Hematopoietic multipotent progenitor cell treated with erythropoietin and hydrocortisone succinate and interleukin-3 and kit ligand, for 8 days (in vitro differentiated cells): ENCODE measurements at places on chromosomes 4 and X.
A peak's percentile ranks its signal among the peaks of the same experiment; 100 is the strongest.

DNA sequence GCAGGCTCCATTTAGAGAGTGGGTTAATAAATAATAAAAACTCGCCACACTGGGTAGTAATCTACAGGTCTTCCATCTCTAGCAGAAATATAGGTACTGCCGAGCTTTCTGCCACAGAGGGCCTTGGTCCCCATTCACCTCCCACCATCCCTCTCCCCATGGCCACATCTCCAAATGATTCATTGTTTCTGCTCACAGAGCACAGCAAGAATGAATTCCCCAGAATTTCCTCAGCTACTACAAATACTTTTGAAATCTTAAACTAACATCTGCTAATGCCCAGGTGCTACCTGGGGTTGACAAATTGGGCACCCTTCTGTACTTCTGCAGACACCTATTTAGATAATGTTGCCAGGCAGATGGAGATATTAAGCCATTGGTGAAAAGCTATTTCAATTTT lies 5.1 kb downstream of the PHEX start:
- no peak for DNase-seq

GRCh38 chr4:76615999-76616398 lies 181.0 kb downstream of the SHROOM3 start:
- no peak for DNase-seq

GRCh38 chr4:83267121-83267829 lies 17.3 kb downstream of the COQ2 start:
- no peak for DNase-seq

DNA sequence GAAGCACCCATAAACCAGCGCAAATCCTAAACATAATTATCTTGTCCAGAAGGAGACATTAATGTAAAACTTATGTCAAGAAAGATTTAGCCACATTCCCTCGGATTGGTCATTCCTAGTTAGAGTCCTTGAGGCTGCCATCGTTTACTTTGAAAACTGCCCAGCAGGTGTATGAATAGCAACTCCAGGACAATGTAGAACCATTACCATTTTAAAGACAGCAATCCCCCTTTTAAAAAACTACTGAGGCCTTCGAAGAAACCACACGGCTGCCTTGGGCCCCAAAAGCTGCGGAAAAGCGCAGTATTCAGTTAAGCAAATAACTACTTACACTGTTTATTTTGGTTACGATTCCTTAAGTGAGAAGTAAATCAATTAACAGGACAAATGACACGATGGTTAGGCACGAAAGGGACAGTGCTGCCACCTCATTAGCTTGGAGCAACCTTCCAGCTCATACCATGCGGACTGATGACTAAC lies 822 bp upstream of the SGMS2 start:
- no peak for DNase-seq

DNA sequence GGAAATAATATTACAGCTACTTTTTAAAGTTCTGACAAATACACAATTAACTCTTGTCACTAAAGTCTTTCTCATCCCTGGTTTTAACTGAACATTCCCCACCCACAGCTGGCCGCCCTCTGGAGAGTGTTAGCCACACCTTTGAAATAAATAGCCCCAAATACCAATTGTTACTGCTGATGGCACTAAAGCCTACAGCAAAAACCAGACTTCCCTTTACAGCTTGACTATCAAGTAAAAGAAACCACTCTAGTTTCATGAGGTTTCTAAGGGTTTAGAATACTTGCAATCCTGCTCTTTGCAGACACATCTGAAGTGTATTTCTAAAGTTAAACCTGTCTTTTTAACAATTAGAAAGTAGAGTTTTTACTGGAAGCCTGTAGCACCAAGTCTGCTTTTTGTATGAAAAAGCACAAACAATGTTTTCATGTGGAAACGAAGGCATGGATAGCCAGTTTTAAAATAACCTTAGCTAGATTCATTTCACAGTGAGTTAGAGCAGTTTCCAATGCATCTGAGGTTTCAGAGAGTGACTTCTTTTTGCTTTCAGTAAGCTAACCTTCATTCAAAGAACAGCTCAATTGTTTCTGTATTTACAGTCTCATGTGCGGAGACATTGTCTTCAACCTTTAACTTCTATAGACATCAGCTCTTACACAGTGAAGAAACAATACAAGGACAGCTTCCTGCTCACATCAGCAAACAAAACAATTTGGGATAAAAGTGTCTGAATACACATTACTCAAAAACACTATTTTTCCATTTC lies 164.8 kb upstream of the VEGFC start:
- DNase-seq = no peak

- DNase-seq = no peak
These were observed 185.6 kb downstream of the IQCM start for GRCh38 chr4:149630064-149630463.

GRCh38 chrX:118495061-118495921 lies at the start of gene DOCK11:
TSS of gene DOCK11 (plus strand) at chrX:118495815. CDS start at chrX:118495972, 157 bp downstream.
- DNase-seq = peak; percentile 88

- peak; percentile 44 for DNase-seq
These were observed 33.1 kb downstream of the GAB3 start for GRCh38 chrX:154717824-154718223.

DNA sequence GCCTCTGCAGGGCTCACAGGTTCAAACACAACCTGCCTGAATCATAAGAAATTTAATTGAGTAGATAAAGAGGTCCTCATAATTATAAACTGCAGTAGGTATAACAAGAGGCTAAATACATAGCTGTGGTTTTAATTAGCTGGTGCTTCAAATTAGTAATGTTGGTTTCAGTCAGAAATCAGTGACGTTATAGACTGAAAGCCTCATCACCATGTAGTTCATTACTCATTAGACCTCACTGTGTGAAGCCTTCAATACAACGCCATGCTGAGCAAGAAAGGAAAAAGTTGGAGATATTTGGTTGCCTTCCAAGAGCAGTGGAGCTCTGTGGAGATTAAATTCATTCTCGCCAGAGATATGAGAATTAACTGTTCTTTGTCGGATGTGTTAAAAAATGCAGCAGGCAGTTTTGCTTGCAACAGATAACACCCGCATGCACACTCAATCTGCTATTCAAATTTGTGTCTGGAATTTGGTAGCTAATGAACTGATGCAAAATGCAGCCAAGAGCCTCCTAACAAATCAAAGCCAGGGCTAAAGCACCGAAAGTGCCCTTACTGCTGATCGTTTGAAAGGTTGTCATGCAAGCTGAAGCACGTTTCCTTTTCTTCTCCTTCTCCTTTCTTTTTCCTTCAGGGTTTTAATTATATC lies 148.9 kb downstream of the AFF2 start:
- no peak for DNase-seq

DNA sequence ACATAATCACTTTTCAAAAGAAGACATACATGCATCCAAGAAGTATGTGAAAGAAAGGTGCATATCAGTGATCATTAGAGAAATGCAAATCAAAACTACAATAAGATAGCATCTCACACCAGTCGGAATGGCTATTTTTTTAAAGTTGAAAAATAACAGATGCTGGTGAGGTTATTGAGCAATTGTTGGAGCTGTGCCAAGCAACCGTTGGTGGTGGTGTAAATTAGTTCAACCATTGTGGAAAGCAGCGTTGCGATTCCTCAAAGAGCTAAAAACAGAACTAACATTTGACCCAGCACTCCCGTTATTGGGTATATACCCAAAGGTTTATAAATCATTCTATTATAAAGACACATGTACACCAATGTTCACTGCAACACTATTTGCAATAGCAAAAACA lies 14.2 kb downstream of the COX7B2 start:
- DNase-seq = no peak

GRCh38 chrX:38305971-38306370 lies 21.3 kb downstream of the RPGR start:
- DNase-seq = no peak

DNA sequence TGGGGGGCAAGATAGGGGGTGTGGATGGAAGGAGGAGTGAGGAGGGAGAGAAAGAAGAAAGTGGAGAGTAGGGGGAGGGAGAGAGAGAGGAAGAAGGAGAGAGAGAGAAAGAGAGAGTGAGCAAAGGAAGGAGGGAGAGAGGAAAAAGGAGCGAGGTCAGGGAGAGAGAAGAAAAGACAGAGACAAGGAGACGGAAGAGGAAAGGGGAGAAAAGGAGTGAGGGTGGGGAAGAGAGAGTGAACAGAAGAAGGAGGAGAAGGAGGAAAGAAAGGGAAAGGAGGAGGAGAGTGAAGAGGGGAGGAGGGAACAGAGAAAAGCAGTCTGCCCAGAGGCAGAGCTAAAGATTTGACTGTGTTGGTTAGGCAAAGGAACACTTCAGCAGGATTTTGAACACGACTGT lies 181.6 kb downstream of the MID1IP1 start:
- no peak for DNase-seq

DNA sequence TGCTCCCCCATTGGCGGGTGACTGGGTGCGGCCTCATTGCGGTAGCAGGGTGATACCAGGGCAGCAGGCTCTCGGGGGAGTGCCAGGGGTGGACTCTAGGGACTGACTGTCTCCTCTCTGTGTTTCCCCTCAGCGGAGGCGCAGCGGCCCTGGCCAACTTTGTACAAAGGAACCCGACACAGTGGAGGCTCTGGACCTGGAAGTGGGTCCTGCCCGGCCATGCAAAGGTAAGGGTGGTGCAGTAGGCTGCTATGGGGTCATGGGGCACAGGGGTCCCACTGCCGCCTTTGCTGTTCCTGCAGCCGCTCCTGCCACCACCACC lies 16.3 kb downstream of the SULT1B1 start:
- DNase-seq = no peak

DNA sequence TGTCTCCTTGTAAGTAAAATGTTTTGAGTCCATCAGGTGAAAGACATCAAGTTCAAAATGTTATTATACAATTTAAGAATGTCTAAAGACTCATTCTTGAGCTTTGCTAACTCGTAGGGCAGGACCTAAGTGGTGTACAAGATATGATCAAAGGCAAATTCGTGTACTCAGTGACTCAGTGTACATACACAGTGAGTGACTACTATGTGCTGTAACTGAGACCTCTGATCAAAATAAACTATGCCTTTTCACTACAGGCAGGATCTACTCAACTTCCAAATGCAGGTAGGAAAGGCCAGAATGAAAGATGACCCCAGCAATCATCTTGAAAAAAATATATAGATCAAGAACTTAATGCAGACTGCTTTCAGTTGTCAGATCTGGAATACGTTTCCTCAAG lies 49.9 kb downstream of the ADGRG2 start:
- no peak for DNase-seq

DNA sequence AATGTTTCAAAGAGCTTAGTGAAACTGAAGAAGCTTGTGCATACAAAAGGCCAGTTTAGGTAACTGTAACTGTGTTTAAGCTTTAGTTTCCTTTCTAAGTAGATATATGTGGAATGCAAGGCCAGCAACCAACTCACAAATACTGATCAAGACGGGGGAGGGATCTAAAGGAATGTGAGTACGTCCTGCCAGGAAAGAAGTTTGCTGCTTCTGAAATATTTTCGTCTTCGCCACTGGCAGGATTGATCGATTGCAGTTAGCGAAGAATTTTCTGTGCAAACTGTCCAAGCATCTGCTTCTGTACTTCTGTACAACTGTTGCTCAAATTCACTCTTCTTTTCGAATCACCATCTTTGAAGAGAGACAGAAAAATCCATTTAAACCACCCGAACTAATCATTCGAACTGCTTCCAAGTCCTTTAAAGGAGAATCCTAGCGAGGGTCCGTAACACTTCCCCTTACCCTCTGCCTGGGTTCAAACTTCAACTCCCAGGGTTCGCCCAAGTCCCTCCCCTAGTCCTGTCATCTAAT lies 373 bp upstream of the INTS6L start:
- no peak for DNase-seq

DNA sequence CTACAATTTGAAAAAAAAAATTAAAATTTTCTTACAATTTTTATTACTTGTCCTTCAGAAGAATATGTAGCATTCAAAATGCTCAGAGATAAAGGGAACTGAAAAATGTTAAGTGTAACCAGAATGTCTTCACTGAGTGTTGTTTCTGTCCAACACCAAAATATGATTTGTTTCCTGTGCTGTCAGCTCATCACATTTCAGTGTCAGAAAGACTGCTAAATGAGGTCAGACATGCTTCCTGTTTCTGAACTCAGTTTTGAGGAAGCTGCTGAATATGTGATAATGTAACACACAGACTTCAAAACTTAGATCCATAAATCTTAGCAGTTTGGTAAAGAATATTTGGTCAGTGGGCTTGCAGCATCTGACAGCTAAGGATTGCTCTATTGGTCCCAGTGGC lies 1849.7 kb downstream of the PCDH7 start:
- DNase-seq = no peak

DNA sequence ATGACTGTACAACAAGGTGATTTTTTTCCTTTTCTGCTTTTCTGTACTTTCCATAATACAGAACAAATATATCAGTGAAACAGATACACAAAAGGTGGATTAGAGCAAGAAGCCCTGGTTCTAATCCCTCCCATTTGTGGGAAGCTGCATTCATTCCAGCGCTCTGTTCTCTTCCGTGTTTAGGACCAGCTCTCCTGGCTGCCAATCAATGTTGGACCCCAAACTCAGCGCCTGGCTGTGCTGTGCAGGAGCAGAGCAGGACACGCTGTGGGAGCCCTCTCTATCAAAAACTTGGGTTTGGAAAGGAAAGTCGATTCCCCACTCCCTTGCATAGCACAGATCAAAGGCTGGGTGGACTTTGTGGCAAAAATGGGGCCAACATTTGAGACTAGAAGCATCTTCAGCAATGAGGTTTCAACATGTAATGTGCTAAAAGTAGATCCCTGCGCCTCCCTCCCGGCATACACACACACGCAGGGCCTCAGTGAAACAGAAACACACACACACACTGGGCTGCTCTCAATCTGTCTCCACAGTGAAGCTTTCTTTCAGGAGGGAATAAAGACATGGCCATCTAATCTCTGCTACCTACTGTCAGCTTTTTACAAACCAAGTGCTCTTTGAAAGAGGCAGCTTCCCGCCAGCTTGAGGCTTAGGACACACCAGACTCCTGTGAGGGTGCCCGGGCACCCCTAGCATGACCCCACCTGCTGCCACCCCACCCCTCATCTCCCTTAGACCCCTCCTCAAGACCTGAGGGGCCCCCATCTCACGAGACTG lies 12.2 kb downstream of the WDR1 start:
- no peak for DNase-seq

GRCh38 chr4:175436196-175436595 lies 375.9 kb downstream of the GPM6A start:
- DNase-seq = no peak

DNA sequence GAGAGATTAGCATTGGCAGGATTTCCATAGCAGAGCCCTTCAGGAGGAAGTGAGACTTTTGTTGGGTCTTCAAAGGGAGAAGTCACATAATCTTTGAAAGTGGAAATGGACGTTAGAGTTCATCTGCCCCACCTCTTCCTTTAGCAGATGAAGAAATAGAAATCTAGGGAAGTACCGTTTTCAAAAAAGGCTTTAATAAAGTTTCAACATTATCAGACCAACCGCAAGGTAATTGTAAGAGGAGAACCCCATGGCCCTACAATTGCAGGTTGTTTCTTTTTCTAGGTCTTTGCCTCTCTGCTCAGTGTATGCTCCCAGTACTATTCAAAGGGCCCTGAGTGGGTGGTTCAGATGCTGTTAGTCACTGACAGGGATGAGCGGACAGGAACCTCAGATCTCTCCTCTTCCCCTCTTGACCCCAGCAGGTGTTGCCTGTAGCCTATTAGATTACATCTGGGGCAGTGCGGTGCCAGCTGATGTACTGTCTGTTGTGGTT lies 48.6 kb upstream of the AP1S2 start:
- DNase-seq = no peak
